Fibroblast of skin of right quadriceps (primary cell): ENCODE measurements at places on chromosomes 4 and X.

GRCh38 chr4:132063829-132064228 is 1085.3 kb upstream of the PCDH10 start:
- no peak for DNase-seq

DNA sequence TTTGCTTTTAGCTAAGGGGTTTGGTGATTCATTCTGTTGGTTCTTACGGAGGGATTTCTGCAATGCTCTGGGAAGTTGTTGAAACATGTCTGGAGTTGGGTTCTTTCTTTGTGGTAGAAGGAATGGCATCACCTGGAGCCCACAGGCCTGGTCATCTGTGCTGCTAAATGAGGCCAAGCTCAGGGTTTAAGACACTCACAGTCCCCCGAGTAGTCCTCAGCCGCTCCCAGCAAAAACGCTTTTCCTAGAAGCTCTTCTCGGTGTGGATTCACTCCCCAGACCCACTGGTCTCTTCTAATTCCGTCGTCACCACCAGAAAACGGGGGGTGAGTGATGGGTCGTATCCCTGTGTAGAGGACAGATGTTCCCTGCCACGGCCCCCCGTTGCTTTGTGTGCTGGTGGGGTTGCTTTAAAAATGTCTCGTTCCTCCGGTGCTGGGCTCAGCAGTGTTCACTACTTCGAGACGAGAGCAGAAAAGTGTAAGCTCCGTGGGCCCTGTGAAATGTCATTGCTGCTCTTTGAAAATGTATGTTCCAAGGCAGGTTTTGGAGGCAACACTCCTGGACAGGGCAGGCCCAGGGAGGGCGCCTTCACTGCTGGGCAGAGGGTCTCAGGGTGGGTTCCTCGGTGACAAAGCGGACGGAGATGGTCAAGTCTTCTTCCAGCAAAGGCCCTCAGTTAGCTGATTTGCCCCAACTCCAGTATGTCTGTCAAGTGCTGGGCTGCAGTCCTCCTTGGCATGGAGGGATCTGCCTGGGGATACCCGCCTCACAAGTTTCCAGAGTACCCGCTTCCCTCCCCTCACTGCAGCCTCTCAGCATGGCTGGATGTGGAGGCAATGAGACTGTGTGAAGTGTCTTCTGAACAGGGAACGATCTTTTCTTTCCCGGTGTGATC is 37.3 kb downstream of the PSAPL1 start:
- DNase-seq, result no peak

GRCh38 chrX:96438803-96439202 is 245.8 kb upstream of the DIAPH2 start:
- DNase-seq, result no peak

- DNase-seq, result peak; percentile 41
Observed at GRCh38 chrX:34578237-34578636, 78.8 kb downstream of the TMEM47 start.

- DNase-seq, result no peak
Observed at GRCh38 chr4:56976283-56976836, 1.0 kb downstream of the NOA1 start.

GRCh38 chrX:108270739-108271396 is 167.4 kb downstream of the COL4A6 start:
- DNase-seq, result peak; percentile 59

- DNase-seq, result no peak
Observed at GRCh38 chr4:143183513-143184216, 1.1 kb upstream of the USP38 start.

GRCh38 chr4:108527723-108528122 is 92.7 kb upstream of the RPL34 start:
- DNase-seq, result no peak

DNA sequence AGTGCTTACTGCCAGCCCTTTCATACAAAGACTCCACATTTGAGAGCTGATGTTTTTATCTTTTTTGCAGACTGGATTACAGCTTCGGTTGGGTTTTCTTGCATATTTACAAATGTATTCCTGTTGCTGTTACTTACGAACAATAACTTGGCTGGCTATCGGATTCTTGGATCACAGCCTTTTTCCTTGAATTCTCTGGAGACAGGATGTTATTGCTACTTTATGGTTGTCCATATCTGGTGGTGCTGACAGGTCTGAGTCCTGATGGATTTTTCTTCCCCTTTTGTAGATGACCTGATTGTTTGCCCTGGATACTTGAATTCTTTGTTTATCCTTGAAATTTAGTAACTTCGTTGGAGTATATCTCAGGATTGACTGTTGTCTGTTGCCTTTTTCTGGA is 77.7 kb downstream of the PDK3 start:
- DNase-seq, result no peak

- DNase-seq, result no peak
Observed at GRCh38 chr4:54090804-54091623, 8.9 kb upstream of the GSX2 start.

DNA sequence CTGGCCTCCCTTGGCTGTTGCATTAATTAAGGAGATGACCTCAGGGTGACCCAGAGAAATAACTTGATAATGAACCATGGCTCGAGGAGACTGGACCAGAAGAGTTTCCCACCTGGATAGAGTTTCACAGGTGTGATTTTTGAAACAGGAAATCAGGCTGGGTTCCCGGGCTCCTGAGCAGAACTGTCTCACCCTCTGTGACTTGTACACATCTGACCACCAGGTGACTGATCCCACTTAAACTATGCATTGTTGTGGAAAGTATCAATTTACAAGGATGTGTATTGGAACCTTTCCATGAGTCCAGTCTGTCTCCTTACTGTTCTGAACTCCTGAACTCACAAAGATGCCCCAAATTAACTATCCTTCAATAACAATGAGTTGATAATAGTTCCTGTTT is 220.3 kb downstream of the PTTG2 start:
- DNase-seq, result no peak

- DNase-seq, result no peak
Observed at GRCh38 chrX:75673468-75673867, 111.6 kb downstream of the MAGEE2 start.

DNA sequence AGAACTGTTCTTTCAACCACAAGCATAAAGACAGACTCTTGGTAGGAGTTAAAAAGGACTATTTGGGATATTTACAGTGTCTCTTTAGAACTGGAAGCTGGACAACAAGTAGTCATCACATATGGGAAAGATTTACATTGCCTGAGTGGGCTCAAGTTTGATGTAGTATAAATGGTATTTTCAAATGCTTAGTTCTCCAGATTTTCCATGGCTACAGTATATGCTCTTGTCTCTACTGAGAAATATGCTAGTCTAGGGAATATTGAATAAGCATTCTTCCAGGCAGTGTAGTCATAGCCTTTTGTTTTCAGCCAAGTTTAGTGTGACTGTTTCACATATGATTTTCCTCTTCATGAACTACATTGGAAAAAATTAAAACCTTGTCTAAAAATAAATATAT is 315.6 kb downstream of the ARHGAP24 start:
- peak; percentile 96 for DNase-seq

DNA sequence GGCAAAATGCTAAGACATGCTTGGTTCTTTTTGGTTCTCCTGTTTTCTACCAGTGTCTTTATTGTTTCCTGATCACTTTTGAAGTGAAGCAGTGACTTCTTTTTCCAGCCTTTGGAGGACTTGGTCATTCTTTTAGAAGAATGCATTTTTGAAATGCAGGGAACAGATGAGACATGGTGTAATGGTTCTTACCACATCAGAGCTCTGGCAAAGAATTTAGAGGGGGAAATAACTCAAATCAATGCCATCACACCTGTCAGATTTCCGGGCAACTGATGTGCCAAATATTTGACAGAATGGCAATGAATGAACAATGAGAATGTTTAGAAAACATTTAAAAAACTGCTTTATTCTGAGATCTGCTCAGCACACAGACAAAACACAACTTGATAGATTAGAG is 519.6 kb downstream of the IQCM start:
- DNase-seq, result no peak

- DNase-seq, result peak; percentile 63
Observed at GRCh38 chr4:88378691-88379559, at the start of gene HERC6. HERC6 (plus strand) TSS chr4:88378852; CDS start chr4:88378922, 70 bp downstream.

GRCh38 chr4:113159942-113160545 is 110.6 kb downstream of the ANK2 start:
- DNase-seq, result no peak

GRCh38 chrX:18825375-18825774 is 117.9 kb downstream of the PPEF1 start:
- DNase-seq, result no peak

DNA sequence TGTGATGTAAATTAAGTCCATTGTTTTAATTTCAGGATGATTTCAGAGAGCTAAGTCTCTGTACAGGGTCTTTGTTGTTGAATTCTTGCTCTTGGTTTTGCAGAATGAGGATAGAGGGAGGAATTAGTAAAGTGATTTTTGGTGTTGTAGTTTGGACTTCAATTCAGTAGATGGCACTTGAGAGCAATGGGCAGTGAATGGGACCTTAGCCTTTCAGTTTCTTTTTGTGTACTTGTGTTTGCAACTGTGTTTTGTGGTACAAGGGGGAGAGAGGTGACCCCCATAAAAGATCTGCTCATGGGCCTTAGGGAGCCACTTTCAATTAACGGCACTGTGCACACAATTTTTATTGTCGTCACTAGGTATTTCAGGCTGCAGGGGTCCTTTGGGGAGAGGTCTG is 340.0 kb downstream of the DCAF12L2 start:
- DNase-seq, result no peak

DNA sequence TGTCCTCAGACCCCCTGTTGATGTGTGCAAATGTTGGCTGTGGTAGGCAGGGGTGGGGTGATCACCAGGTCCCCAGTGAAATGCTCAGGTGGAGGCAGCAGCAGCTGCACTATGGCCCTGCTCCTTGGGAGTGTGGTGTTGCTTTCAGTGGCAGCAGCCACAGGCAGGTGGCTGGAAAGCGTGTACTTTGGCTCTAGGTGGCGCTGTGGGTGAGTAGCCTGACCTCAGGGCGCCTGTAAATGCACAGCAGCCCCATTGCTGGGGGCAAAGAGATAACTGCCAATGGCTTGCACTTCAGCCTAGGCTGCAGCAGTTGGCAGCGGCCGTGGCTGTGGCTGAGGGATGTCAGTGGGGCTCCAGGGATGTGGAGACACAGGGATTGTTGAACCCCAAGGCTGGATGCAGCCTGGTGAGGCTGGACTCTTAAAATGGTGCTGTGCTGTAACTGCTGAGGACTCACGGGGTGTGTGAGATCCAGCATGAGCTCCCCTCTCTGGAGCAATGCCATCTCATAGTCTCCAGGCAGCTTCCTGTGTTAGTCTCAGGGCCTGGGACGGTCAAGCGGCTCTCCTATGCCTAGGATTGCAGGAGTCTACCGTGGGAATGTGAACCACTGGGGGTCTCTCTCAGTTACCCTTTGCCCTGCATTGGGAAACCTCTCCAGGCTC is 421.7 kb upstream of the HTR2C start:
- DNase-seq, result no peak

DNA sequence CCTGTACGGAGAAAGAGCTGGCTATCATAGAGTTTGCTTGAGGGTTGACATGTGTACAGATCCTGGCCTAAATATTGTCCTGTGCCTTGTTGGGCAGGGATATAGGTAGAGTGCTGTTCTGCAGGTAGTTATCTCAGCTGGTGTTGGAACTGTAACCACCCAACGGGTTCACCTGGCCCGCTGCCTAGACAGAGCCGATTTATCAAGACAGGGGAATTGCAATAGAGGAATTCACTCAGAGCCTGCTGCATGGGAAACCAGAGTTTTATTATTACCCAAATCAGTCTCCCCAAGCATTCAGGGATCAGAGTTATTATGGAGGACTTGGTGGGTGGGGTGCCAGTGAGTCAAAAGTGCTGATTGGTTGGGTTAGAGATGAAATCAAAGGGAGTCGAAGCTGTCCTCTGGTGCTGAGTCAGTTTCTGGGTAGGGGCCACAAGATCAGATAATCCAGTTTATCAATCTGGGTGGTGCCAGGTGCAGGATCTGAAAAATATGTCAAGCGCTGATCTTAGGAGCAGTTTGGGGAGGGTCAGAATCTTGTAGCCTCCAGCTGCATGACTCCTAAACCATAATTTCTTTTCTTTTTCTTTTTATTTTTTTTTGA is 42.5 kb upstream of the XIAP start:
- DNase-seq, result no peak

- DNase-seq, result no peak
Observed at GRCh38 chr4:10140866-10141759, 24.5 kb upstream of the WDR1 start.

- DNase-seq, result no peak
Observed at GRCh38 chr4:157219711-157220370, 687 bp upstream of the GRIA2 start.

DNA sequence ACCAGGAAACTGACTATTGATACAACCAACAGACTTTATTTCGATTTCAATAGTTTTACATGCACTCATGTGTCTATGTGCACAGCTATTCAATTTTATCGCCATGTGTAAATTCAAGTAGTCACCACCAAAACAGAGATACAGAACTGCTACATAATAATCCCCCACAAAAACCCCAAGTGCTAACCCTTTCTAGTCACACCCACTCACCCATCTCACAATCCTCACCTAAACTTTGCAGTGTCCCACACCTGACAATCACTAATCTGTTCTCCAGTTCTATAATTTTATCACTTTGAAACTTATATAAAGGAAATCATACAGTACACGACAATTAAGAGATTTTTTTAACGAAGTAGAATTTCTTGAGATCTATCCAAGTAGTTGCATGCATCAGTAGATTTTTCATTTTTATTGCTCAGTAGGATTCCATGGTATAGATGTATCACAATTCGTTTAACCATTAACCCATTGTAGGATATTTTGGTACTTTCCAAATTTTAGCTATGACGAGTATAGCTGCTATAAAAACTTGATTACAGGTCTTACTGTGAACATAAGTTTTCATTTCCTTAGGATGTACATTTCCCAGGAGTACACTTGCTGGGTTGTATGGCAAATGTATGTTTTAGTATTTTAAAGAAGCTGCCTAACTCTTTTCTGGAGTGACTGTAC is 85.9 kb downstream of the CASK start:
- DNase-seq, result no peak

GRCh38 chr4:73231518-73232487 is 26.8 kb downstream of the ANKRD17 start:
- DNase-seq, result no peak

DNA sequence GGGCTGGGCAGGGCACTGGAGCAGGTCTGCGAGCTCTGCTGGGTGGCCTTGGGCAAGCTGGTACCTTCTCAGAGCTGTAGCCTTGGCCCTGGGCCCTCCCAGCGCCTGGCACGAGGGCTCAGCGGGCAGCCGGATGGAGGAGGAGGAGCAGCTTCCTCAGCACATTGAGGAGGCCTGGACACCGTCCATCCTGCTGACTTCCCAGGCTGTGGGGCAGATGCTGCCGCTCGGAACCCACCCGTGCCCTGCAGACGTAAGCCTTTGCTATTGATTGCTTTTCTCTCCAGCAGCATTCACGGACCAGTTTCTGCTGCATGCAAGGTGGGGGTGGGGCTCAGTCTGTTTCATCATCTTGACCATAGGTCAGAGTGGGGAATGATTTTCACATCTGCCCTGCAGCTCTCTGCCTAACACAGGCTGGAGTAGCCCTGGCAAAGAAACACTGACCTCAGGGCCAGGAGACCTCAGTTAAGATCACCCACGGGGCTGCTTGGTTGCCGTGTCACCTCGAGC is 80.7 kb upstream of the PSAPL1 start:
- no peak for DNase-seq

GRCh38 chr4:47415719-47416118 is 47.8 kb downstream of the COMMD8 start:
- no peak for DNase-seq
